ENCODE measurements at places on chromosomes 12 and 14. TPM values are rescaled to one million over a fixed set of nuclear protein-coding genes. Genes with fewer than 3 reads are reported as not detected.

The PRPH gene
- 0.26 TPM for total RNA-seq

The CFL2 gene
- total RNA-seq, result 17.9 TPM

The ZDHHC22 gene
- not detected for total RNA-seq

The MUCL1 gene
- total RNA-seq, result not detected

The PLCZ1 gene
- not detected for total RNA-seq

The CMAS gene
- total RNA-seq, result 26.6 TPM

The ANO2 gene
- not detected for total RNA-seq

The USP44 gene
- 0.13 TPM for total RNA-seq

The SLC7A7 gene
- total RNA-seq, result 0.79 TPM

The CIT gene
- 0.79 TPM for total RNA-seq

The TSPAN9 gene
- 5.0 TPM for total RNA-seq

The MYF5 gene
- total RNA-seq, result not detected

The OR10G3 gene
- total RNA-seq, result not detected

The RSRC2 gene
- total RNA-seq, result 44.0 TPM

The ANKS1B gene
- total RNA-seq, result 0.38 TPM

The KLHDC1 gene
- total RNA-seq, result 0.90 TPM

The CD4 gene
- total RNA-seq, result not detected

The KLHL33 gene
- not detected for total RNA-seq

The VRTN gene
- not detected for total RNA-seq

The CEBPE gene
- total RNA-seq, result not detected

The PAX9 gene
- 9.7 TPM for total RNA-seq

The DDX55 gene
- 16.5 TPM for total RNA-seq

The SDSL gene
- total RNA-seq, result 4.7 TPM

The HCAR2 gene
- total RNA-seq, result 1.6 TPM

The RPL10L gene
- not detected for total RNA-seq

The KCNK13 gene
- total RNA-seq, result not detected

Data from bronchial epithelial cell (primary cell).